ENCODE measurements at places on chromosomes 2 and 18.

DNA sequence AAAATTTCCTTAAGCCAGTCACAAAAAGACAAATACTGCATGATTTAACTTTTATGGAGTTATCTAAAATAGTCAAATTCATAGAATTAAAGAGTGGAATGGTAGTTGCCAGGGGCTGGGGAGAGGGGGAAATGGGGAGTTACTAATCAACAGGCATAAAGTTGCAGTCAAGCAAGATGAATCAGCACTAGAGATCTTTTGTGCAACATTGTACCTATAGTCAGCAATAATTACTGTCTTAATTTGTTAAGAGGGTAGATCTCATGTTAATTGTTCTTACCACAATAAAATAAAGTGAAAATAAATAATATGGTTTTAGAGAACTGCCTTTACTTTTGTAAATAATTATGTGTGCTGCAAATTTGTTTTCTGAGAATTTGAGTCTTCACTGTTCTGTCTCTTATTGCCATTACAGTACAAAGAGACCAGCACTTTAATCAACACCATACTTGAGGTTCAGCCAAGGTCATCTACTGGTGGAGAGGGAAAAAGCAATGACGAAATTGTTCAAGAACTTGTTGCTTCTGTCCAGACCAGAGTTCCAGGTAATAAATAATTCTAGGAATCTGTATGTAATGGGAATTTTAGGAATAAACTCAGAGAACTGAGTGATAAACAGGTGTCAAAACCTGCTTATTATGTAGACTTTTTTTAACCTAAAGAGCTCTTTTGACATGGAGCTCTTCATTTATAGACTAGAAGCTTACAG is 75.5 kb downstream of the TRABD2A start:
- DNase-seq = peak; percentile 20

DNA sequence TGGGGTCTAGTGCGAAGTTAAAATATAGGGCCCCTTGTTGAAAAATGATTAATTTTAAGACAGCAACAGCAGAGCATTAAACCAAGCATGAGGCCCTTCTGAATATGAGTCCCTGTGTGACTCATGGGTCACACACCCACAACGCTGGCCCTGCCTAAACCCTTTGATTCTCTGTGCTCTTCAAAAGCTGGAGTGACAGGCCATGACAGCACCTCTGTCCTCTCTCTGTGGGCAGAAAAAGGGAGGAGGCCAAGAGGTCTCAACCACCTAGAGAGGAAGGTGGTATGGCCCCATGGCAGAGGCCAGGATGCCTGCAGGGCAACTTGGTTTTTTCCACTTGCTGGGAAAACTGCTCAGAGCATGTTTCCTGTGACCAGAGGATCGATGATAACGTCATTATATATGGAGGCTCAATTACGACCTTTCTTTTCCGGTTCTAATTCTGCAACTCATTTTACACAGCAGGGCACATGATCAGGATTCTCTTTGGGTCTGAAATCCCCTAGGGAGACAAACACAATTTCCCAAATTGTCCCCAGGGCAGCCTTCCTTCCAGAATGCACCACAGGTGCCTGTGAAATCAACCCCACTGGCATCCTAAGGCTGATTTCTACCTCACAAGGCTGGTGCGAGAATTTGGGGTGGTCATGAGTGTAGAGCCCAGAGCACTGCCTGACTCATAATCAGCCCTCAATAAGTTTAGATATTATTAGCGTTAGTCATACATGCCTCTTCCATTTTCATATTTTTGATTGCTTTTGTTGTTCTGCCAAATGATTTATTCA is 102.0 kb upstream of the PPP1CB start:
- no peak for DNase-seq

DNA sequence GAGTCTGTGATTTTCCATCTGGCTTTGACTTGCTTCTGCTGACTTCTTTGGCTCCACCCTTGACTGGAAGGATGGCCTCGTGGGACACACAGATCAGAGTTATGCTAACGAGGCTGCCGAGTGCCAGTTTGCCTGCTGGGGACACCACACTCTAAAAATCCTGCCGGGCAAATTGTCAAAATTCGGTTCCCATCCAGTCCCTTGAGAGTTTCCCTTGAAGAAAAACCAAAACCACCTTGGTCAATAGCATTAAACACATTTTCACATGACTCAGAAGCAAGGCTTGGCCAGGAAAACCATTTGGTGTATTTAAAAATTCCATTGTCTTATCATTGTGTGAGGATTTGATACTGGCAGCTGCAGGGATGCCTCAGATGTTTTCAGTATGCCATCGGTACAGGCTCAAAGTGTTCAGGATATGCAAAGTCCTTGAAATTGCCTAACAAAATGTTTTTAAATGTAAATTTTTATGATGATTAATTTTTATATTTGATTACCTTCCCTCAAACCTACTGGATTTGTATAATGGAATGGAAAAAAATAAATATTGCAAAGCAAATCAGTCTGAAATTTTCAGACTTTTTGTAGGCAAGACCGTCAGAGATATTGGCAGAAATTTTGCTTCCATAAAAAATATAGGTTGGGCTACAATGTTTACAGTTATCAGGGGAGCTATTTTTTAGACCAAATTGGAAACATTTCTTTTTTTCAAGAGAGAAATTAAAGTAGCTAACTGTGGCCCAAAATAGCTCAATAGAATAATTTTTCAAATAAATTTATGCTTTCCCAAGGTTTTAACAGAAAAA is 41.6 kb downstream of the KCNE4 start:
- peak; percentile 70 for DNase-seq

GRCh38 chr2:73112026-73112912 is 479 bp downstream of the RAB11FIP5 start:
- DNase-seq = no peak

DNA sequence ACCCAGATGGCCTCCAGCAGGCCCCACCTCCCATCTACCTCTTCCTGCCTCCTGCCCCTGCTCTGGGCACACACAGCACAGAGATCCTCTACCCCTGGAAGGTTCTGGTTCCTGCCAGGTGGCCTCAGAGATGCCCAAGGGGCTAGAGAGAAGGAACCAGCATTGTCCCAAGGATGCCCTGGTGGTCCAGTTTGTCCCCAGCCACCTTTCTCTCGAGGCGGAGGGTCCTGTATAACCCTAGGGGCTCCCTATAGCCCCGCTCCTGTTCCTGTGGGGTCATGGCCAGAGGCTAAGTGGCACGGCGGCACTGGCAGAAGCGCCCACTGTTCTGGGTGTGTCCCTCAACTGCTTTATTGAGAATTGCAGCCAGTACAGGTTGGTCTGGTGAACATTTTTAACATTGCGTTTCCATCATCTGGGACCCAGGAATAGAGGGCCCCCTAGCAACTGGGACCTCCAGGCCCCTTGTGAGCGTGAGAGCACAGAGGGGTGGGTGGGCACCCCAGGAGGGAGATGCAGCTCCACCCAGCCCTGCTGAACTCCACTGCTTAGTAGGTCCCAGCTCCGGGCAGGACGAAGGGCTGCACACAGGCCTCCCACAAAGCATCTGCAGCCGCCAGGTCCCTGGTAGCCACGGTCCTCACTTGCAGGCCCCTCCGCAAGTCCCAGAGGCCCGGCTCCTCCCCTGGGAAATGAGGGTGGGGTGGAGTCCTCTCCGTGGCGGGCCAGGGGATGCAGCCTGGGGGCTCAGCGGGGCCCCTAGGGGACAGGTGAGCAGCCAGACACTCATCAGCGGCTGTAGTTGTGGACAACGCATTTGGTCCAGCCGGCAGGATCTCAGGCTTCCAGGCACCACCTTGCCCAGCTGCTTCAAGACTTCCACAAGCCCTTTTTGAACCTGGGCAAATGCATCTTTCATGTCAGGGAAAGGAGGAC is 33.1 kb downstream of the GPC1 start:
- DNase-seq = no peak

GRCh38 chr18:48800466-48800865 is 150.3 kb downstream of the SMAD7 start:
- no peak for DNase-seq

DNA sequence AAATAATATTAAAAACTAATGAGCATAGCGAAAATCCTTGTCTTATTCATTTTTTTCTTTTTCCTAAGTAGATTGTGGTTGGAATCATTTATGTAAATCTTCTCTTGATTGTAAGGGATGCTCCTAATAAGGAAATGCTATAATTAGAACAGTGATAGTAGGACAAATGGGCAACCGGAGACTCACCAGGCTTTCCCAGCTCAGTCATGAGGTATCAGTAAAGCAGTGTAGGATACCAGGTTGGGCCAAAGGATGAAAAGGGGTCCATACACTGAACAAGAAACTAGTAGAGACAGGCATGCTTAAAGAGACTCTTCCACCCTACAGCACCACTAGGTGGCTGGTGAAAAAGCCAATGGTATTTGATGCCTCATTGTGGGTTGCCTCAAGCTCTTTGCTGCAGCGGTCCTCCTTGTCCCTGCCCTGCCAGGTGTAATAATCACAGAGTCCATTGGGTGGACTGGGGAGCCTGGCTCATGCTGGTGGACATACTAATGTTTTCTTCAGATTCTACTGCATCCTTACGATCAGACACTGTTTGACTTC is 71.4 kb upstream of the FAM98A start:
- DNase-seq = no peak

- DNase-seq = no peak
These were observed 24.3 kb downstream of the CDK15 start for GRCh38 chr2:201830666-201831065.

DNA sequence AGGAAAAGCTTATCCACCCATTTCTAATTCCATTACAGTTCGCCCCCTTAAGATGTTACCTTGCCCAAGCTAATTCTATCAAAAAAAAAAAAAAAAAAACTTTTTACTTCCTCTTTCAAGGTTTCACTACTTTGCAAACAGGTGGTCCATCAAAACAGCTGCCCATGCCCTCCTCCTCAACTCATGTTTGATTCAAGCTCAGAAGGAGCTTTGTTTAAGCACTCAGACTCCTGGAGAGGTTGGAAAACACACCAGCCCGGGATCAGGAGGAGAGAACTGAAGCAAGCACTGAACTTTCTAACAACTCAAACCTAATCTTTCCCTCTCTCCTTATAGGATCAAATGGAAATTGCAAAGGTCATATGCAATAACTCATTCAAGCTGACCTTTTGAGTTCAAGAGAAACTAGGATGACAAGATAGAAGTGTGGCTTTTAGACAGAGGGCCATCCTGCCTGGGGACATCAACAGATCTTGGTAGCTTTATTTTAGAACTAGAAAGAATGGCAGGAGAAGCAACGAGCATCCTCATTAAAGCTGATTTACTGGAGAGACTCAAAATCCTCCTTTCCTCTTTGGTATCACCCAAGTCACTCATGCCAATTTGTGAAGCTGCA is 28.3 kb upstream of the FZD7 start:
- no peak for DNase-seq

GRCh38 chr18:35019933-35020332 is 21.3 kb upstream of the MAPRE2 start:
- no peak for DNase-seq

GRCh38 chr2:236599059-236599458 is 29.4 kb downstream of the ACKR3 start:
- no peak for DNase-seq

DNA sequence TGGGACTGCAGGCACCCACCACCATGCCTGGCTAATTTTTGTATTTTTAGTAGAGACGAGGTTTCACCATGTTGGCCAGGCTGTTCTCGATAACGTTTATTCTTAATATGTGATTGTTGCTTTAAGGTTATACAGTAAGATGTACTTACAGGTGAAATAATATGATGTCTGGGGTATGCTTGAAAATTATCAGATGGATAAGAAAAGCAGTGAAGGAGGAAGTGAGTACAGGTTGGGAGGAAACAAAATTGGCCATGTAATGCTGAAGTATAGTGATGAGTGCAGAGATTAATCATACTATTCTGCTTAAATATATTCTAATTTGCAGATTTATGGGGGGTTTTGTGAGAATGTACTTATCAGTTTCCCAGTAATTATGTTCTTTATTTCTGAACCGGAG is 3.0 kb downstream of the GCC2 start:
- DNase-seq = no peak

DNA sequence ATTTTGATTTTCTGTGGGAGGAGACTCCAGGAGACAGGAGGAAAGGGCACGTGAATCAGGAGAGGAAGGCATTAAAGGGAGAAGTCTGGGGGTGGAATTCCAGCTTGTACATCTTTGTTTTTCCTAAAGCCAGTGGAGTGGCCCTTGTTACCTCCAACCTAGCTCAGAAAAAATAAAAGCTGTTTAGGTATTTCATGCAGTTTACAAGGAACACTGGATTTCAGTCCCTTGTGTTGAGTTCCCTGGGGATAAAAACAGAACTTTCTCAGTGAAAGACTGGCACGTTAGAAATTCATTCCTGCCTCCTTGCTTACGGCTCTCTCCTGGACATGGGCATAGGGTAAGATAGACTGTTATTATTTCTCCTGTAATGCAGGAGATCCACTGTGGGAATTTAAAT is 170.2 kb downstream of the ZEB2 start:
- DNase-seq = no peak

DNA sequence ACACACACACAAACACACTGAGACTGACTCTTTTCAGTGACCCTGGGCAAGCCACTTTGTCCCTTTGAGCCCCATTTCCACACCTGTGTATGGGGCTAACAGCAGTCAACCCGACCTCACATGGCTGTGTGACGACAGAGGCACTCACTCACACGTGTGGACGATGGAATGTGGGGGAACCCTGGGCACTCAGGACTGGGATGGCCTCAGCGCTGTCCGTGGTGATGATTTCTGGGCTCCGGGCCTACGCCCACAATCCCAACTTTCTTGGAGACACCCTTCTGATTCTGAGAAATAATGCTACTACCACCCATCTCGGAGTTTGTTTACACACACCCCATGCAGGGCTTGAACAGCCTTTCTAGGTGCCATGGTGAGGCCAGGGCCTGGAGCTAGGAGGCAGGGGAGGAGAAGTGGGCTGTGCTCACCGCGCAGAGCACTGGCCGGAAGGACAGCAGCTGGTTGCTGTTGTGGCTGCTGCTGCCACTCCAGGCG is 1.5 kb downstream of the CRYBA2 start:
- DNase-seq = no peak

DNA sequence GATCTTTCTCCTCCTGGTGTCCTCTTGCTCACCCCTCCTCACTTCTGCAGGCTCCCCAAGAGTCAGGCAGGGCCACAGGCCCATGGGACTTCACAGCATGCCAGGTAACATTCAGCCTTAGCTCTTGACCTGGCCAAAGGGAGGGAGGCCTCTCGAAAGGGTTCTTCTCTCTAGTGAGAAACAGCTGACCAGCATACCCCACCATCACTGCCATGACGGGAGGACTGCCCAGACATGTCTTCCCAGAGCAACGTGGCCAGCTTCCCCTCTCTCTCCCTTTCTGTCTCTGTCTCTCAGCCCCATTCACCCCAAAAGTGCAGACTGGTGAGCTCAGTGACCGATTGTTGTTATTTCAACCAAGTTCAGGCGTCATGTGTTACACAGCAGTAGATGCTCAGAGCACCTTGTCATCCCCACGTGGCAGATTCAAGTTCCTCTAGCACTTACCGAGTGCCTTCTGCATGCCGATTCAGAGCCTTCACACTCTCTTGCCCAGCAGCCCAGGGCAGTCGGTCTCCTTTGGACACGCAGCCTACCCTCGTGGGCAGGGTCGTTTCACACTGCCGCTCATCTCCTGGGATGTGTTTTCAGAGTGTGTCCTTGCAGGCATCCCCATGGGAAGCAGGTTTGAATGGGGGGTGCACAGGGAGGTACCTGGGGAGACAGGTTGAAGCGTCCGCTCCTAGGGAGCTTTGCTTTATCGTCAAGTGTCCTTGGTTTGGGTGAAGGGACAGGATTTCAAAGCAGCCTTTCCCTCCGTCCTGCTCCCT is 259.9 kb downstream of the NDUFA10 start:
- DNase-seq = no peak
